ENCODE measurements at places on chromosomes 3 and 15.

GRCh38 chr3:49377483-49377882, 19.3 kb upstream of the GPX1 start:
- DNase-seq: peak; percentile 41

GRCh38 chr3:127819656-127820055, 2.7 kb downstream of the MGLL start:
- no peak for DNase-seq

DNA sequence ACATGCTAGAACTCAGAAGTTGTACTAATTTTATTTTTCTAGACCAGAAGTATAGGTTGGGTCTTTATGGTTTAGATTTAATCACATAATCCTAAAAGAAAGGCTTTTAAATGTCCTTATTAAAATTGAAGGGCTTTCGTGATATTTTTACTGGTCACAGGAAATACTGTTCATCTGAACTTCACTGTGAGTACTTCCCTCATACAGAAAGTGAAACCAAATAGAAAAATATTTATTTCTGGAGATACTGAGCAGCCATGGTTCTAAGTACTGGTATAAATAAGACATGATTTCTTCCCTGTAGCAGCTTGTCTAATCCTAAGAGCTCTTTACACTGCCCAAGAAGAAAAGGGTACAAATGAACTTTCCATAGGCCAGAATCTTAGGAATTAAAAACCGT, 2.0 kb downstream of the SNRK start:
- DNase-seq: no peak

DNA sequence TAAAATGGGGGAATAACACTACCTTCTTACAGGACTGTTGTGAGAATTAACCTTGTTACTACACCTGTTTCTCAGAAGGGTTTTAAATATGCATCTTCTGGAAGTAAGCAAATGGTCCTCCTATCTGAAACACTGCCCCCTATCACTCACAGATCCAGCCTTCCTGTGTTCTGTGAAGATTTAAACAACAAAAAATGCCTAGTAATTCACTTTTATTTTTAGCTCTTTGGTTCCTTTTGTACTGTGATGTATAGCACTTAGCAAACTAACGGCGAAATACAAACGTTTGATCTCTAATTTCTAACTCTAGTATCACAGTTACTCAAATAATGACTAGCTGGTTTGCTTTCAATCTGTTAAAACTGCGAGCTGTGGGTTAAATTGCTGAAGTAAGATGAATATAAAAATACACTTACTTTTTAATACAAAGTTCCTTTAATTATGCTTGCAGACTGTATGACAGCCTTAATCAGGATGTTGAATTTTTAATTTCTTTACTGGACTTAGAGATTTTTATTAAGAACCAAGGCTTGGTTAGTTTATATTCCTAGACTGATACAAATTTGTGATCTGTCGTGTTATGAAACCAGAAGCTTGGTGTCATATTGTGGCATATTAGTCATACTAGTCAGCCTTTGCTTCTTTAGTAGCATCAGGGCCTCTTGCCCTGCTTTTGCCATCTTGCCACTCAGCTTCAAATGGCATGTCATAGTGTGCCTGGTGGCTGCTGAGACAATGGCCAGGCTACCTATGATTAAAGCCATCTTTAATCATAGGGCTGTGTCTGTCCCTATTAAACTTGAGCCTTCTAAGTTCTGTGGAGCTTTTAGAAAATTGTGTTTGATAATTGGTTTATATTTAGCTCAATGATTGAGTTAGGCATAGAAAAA, 9.2 kb downstream of the EIF3J start:
- DNase-seq: no peak

- DNase-seq: no peak
Measured at GRCh38 chr3:9653565-9654248, 4.4 kb downstream of the MTMR14 start.

DNA sequence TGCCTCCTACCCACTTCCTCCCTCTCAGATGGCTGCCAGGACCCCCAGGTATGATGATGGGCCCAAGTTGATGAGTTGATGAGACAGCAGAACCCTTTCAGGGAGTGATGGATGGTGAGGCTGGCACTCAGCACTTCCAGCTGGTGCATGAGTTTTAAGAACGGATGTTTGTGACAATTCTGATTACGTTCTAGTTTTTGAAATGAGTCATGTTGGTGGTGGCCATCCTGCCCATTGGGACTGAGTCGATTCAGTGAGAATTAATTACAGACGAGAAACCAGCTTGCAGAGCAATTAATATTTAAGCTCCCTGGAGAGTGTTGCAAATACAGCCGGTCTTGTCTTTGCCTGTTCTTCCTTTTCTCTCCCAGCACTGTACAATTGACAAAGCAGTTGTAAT, 56.9 kb upstream of the NR2C2 start:
- no peak for DNase-seq

GRCh38 chr15:31360843-31361763, 34.5 kb downstream of the KLF13 start:
- peak; percentile 92 for DNase-seq

DNA sequence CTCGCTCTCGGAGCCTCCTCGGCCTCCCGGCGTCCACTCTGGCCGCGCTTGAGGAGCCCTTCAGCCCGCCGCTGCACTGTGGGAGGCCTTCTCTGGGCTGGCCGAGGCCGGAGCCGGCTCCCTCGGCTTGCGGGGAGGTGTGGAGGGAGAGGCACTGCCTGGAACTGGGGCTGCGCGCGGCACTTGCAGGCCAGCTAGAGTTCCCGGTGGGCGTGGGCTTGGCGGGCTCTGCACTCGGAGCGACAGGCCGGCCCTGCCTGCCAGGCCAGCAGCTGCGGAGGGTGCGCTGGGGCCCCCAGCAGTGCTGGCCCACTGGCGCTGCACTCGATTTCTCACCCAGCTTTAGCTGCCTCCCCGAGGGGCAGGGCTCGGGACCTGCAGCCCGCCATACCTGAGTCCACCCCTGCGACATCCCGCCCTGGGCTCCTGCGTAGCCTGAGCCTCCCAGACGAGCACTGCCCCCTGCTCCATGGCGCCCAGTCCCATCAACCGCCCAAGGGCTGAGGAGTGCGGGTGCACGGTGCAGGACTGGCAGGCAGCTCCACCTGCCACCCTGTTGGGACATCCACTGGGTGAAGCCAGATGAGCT, 765.0 kb downstream of the IGSF11 start:
- no peak for DNase-seq

- no peak for DNase-seq
Measured at GRCh38 chr3:111027868-111028267, 43.7 kb upstream of the NECTIN3 start.

DNA sequence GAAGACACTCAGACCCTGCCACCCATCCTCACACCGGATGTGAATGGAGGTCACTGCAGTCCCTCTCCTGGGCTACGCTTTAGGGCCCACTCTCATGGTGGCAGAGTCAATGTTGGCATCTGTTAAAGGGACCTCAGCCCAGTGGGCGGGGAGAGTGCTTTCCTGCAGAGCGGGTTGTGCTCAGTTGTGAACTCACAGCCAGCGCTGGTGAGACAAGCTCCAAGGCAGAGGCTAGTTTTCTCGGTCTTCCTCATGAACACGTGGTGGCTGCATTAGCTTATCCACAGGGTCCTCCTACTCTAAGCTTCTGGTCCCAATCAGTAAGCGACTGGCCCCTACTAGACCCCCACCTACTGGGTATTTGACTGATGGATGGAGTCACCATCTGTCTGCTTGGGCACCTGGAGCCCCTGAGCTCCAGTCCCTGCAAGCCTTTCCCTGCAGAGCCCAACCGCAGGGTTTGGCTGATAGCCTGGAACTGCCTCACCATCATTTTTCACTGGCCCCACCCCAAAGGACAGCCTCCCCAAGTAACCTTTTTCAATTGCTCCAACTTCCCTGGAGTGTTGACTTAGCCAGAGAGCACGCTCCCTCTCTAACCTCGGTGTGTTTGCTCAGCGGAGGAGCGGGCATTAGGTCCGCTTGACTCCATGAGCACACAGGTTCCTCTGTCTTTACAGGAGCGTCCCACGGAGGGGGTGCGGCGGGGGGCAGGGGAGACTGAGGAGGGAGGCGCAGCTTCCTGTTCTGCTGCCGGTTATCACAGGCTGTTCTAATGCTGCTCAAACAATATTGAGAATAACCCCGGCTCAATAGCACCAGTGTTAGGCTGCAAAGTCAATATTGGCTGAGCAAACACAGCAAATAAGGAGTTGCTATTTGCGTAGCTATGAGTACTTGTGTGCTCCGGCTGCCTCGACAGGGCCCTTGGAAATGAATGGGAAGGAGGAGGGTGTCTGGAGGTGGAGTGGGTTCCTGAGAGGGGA, 141.7 kb downstream of the RPLP1 start:
- DNase-seq: no peak

DNA sequence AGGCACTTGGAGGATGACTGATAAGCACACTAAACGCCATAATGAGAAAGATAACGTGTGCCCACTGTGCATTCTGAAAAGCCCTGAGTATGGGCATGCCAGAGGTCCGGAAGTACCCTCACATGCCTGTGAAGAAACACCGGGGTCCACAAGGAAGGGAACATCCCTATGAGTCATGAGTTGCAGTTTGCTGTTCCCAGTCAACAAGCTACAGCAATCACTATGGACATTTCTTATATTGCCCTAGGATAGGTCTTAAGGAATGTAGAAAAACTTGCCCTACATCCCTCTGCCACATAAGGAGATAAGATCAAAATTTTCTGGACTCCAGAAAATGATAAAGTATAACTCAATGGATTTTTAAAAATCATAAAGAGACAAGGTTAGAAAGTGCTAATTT, 9.9 kb downstream of the MB21D2 start:
- no peak for DNase-seq

GRCh38 chr3:53616971-53617892, 122.8 kb downstream of the CACNA1D start:
- DNase-seq: no peak

DNA sequence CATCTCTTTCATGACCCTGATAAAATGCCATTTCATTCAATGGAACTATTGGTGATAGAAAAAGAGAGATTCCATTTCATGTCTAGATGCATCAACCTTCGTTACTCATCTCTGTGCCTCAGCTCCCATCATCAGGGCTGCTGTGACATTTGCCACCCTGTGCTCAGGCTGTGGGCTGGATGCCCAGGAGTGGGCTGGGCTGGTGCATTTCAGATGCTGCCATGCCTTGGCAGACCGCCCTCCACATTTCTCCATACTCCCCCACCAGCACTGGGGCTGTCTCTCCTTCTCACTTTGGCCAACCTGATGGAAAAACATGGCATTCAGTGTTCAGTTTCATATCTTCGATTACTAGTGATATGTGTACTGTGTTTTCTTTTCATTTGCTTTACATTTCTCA, 59.1 kb downstream of the DNASE1L3 start:
- no peak for DNase-seq

GRCh38 chr3:154210986-154211385, 89.8 kb downstream of the ARHGEF26 start:
- DNase-seq: no peak

GRCh38 chr3:5205165-5205941, 17.8 kb downstream of the EDEM1 start:
- peak; percentile 34 for DNase-seq

GRCh38 chr15:50358845-50359244, 3.8 kb upstream of the GABPB1 start:
- DNase-seq: peak; percentile 14

DNA sequence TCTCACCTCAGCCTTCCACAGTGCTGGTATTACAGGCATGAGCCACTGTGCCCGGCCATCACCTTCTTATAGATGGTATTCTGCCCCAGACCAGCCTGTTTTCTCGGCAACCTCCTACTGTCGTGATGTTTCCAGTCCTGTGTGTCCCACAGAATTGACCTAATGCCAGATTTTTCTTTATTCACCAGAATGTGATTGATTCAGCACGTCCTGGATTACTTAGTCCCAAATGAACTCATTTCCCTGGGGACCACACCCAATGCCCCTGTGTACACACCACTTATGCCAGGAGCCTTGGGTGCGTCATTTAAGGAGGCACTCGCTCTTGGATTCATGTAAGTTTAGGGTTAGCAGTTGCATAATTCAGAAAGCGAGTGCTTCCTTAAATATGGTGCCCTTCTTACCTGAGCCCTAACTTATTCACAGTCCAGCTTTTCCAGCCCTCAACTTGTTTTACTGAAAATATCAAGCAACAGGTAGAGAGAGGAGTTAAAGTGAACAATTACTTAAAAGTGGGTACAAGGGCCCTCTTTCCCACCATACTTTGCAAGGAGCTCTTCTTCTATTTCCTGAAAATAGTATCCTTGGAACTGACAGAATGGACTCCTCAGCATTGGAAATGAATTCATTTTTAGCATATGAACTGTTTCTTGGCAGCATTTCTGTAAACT, 64.6 kb upstream of the UBE2E1 start:
- no peak for DNase-seq

Measured in CD4-positive, alpha-beta T cell treated with Interferon gamma for 1 hour (primary cell).